Kidney epithelial cell (primary cell): ENCODE measurements at places on chromosomes 12 and 14.

DNA sequence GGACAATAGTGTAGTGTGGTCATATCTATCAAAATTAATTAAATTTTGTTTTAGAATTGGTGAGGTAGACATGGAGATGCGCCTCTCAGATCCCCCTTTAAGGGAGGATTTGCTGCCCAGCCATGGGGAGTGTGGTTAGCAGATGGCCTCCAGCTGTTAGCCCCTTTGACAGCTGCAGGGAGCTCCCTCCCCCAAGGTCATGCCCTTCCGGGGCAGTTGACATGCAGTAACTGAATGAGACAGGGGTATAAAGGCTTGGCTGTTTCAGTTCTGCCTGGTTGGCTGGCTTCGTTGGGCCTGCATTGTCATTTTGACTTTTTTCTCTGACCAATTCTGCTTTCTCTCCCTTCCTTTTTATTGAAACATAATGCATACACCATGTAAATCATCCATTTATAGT, 291.5 kb upstream of the SRRM4 start:
- DNase-seq: no peak

GRCh38 chr14:70282666-70283065, 76.8 kb downstream of the COX16 start:
- DNase-seq: no peak

DNA sequence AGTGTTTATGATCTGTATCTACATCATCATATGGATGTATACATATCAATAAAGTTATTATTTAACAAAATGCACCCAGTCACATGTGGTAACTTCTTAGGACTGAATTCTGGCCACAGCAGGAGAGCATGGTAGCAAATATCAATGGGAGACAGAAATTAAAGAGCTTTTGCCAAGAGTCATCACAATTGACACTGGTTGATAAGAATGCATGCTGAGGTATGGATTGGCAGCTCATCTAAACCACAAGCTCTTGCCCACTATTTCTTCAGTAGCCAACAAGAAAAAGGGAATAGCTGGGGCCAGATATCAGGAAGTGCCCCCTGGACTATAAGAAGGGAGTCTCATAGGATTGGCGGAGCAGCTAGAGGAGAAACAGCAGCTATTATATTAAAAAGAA, 9.4 kb upstream of the PTGR2 start:
- DNase-seq: no peak

DNA sequence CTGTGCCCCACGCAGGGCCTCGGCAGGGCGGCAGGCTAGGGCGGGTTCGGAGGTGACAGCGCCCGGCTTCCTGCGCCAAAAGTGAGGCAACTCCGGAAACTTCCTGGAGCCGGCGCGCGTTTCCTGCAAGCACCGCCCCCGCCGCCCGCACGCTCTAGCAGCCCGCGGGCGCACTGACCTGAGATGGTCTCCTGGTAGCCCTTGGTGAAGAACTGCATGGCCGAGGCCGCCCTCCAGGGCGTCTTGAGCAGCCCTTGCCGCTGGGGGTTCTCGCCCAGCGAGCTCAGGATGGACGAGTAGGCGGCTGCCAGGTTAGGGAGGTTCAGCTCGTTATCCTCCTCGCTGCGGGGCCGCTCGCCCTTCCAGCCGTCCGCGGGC, 494 bp downstream of the GCH1 start:
- no peak for DNase-seq

DNA sequence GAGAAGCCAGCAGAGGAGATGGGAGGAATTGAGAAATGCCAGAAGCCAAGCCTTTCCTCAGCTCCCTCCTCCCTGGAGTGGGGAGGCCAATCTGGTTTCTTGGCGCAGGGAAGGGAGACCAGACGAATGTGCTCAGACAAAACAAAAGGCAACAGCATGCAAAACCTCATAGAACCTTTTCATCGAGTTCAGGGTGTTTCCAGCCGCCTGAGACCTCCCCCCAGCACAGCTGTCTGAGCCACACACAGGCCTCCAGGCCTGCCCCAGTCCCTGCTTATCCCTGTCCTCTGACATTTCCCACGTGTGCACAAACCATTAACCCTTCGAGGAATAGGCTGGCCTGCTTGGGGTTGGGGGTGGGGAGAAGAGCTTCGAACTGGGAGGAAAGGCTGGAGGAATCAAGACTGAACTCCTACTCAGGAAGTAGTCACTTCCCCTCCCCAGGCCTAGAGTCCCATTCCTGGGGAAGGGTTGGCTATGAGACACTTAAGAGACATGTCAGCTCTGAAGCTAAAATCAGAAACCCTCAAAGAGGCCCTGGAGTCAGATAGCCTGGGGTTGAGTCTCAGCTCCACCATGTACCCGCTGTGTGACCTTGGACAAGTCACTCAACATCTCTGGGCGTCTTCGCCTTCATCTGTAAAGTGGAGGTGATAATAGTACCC, 10.7 kb downstream of the TBX3 start:
- no peak for DNase-seq

- DNase-seq: no peak
These were observed 26.2 kb downstream of the RAD9B start for GRCh38 chr12:110528277-110528839.

DNA sequence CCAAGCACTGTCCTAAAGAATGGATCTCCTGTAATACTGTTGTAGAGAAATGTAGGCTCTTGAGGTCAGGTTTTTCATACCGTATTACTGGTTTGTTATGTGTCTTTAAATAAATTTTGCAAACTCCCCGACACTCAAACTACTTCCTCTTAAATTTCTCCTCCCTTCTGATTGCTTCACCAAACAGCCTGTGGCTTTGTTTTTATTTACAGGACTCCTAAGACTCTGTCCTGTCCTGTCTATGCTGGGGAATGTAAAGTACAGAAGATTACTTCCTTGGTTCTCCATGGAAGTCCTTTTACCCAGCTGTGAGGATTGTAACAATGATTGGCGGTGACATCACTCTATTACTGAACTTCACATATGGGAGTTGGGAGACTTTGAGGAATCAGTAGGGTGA, 873.5 kb downstream of the DIO2 start:
- no peak for DNase-seq

DNA sequence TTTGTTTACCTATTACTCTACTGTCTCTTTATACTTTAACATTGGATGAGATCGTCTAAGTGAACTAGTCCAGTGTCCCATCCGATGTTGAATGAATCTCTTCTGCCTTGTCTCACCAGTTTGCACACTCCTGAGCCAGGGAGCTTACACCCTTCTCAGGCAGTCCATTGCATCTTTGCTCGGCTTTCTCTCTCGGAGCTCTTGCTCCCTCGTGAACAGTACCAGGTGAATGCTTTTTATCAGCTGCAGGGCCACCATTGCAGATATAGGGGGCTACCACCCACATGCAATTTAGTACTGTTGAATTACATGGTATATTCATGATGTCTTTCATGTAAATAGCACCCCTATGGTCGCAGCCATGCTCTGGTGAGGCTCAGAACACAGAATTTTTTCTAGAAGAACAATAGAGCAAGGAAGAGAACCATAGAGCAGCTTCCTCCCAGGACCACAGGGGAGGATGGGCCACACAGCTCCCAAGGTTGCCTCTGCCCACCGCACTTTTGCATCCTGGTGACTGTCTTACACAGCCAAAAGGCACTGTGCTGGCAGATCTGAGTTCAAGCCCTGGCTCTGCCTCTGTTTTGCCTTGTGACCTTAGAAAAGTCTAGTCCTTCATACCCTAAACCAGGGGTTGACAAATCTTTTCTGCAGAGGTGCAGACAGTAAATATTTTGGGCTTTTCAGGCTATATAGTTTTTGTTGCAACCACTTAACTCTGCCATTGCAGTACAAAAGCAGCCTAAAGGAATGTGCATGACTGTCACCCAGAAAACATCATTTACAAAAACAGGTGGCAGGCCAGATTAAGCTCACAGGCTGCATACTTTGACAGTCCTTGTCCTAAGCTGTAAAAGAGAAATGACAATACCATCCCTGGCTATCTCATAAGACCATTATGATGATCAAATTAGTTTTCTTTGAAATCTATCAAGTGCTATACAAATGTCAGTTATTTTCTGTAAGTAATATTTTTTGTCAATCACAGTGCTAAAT, 35.4 kb downstream of the PLEKHG7 start:
- no peak for DNase-seq

GRCh38 chr12:53592426-53592825, 33.8 kb downstream of the ATF7 start:
- DNase-seq: no peak

- DNase-seq: no peak
These were observed 72.6 kb downstream of the EPS8 start for GRCh38 chr12:15716581-15716980.

DNA sequence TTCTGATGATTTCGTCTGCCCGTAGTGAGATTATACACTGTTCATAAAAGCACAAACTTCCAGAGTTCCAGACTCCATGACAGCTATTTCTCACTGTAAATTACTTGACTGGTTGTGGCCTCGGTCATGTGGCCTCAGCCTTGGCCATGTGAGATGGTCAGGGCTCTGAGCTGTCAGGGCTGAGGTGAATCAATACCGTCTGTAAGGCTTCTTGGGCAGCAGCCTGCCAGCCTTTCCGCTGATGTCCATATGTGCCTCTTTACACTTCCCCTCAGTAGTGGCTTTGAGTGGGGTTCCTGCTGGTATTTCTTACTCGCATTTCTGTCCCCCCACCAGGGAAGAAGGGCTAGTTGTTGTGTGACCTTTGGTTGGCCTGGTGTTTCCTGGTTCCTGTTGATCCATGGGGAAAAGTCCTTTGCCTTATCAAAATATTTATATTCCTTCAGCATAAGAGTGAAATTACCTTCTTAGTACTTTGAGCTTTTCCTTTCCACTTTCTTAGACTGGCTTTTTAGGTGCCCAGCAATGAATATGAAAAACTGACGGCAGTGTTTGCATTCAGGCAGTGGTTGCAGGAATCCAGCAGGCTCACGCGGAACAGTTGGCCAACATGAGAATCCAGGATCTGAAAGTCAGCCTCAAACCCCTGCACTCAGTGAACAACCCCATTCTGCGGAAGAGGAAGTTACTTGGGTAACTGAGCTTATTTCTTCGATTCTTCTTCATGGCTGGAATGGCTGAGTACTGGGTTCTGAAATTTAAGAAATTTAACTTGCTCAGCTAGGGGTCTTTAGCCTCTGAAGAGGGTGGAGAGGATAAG, 46.1 kb downstream of the MAPKAPK5 start:
- no peak for DNase-seq

DNA sequence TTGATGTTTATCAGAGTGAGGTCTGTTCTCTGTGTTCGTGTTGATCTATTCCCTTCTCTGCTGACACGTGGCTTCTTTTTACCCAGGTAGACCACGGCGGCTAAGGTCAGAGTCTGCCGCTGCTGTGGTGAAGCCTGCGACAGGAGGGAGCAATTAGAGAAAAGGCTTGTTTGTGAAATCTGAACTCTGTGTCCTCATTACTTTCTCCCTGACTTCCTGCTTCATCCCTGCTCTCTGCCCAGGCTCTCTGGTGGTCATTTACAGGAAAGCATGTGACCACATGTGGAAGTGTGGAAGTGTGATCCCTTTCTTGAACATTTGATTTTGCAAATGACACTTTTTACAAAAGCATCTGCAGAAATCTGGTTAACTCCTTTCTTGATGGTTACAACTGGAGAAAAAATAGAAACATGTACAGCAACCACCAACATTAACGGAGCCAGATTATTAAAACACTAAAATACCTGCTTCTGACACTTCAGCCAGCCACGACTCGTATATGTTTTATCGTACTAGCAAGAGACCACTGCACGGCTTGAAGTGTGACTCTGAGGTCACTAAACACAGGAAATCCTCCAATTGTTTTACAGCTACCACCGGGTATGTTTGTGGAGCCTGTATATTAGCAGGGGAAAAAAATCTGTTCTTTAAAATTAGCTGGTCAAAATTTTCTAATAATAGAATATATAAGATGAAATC, 388.6 kb upstream of the TMPO start:
- no peak for DNase-seq

- no peak for DNase-seq
These were observed 11.3 kb downstream of the MED13L start for GRCh38 chr12:116266168-116266601.

DNA sequence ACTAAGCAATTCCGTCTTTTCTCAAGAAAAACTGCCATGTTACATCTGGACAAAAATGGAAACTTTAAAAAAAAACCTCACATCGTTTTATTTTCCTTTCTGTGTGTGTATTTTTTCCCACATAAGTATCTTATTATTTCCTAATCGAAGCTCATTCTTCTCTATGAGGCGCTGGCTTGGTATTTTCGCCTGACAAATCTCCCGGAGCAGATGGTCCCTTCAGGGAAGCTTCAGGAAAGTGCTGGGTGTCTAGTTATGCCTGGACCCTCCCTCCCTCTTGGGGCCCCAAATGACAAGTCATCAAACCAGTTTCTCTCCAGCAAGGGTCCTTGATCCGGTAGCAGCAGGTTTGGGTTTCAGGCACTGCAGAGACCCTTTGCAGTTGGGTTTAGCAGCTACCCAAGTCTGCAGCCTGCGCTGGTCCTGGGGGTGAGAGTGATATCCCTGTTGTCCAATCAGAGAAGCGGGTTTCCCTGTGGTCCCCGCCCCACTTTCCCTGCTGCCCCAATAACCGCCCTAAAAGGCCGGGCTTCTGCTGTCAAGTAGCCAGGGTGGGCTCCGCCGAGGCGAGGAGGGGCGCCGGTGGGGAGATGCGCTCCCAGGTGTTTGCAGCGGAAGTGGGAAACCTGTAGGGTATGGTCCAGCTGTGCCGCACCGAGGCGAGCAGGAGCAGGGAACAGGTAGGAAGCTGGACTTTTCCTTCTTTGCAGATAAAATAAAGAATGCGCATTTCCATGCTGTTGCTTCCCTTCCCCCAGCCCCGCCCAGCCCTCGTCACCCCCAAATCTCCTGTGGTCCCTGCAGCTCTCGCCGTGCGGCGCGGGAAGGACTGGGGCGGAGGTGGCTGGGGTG, at the start of gene CNTN1:
Gene CNTN1 (plus strand): TSS at position 527 of the 852 bp plus-strand sequence.
- DNase-seq: no peak

DNA sequence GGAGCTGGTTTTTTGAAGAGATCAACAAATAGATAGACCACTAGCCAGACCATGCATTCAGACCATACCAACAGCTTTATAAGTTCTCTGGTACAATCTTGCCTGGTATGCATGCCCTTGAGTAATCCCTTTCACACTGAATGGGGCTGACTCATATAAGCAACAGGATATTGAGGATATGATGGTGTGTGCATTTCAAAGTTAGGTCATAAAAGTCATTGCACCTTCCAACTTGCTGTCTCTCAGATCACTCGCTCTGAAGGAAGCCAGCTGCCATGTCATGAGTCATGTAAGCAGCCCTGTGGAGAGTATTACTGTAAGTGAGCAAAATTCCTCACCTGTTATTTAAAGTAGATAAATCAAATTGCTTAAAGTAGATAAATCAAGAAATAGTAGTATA, 45.0 kb upstream of the OR6J1 start:
- peak; percentile 94 for DNase-seq
